ENCODE measurements at places on chromosomes 3 and 15.

- DNase-seq = no peak
Observed at GRCh38 chr3:144444061-144444460, 472.4 kb downstream of the DIPK2A start.

DNA sequence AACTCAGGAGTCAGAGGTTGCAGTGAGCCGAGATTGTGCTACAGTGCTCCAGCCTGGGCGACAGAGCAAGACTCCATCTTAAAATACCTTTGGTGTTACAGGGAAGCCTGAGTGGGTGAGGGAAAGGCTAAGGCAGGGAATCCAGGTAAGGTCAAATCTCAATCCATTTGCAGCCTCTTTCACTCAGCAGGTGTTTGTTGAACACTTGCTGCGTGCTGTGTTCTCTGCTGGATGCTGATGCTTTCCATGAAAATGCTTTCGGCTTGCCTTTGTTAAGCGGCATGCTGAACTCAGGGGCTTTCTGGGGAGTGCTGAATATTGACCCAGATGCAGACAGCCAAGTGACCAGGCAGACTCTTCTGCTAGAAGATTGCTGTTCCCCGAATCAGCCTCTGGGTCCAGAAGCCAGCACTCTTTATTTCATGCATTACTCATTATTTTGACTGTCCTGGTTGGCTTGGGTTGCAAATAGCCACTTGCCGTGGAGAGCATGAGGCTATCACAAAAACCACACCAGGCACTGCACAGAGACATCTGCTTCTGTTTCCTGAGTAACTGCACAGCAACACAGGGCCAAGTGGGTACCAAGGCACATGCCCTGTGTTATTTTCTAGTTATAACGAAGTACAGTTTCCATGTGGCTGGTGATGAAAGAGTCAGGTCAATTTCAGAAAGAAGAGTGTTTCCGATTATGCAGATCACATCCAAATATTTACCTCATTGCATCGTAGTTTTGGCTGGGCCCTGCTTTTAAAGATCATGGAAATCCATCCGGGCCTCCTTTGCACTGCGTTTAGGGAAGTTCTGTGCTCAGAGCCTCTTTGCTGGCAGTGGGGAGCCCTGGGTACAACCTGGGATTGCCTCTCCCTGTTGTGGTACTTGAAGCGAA is 88.6 kb downstream of the THSD4 start:
- DNase-seq = peak; percentile 45

DNA sequence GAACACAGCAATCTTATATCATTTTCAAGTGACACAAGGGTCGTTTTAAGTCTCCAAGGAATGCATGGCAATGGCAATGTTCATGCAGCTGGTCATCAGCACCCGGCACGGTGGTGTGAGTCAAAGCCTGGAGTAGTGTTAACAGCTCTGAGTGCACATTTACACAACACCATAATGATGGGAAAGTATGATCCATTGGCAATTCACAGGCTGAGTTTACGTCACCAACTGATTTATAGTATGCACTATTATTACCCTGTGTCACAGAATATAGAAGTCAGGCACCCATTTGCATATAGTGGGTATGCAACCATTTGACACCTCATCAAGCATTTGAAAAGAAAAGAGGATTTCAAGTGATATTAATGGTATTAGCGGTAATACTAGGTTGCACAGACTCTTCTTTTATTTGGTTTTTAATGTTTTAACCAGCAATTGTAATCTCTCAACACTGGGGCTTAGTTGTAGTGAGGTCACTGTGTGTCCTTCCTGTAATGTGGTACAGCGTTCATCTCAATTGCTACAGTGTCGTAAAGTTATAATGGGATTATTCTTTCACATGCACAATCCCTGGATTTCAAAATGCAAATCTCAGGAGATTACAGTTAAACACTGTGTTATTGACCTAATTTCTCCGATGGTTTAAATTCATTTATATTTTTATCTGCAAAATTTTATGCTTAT is 113.8 kb downstream of the C3orf38 start:
- DNase-seq = no peak

DNA sequence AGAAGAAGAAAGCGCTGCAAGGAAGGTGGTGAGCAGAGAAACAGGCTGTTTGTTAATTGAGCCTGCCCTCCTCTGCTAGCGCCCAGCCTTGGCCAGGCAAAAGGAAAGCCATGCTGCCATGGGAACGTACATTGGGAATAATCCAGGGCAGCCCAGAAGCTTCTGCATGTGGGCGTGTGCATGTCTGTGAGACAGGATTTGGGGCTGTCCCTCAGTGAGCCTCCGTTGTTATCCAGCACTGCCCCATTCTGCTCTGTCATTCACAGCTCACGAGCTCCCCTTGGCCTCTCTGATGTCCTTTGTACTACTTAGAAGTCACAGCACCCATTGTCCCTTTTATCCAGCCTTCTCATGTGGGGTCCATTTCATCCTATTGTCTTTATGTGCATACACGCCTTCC is 239.1 kb upstream of the ROPN1 start:
- no peak for DNase-seq

DNA sequence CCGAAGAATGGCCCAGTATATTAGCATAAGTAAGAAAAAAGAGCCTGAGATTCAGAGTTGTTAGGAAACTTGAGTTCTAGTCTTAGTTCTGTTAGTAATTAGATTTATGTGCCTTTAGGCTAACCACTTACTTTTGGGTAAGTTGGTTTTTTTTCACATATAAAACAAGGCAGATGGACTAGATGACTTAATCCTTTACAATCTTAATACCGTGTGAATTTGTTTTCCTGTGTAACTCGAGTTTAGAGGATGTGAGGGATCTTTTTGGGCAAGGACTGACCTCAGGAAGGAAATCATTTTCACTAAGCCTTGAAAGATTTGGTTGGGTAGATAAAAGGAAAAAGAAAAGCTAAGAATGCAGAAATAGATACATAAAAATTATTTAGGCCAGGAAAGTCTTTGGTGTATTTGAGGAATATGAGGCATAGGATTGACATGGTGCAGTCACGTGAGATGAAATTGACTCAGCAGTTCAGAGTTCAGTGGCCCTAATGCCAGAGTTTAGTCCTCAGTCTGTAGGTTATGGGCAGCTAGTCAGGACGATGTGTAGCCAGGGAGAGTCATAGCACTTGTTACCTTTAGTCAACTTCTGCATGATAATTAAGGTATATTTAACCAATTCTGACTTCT is 34.6 kb downstream of the PAK2 start:
- no peak for DNase-seq

DNA sequence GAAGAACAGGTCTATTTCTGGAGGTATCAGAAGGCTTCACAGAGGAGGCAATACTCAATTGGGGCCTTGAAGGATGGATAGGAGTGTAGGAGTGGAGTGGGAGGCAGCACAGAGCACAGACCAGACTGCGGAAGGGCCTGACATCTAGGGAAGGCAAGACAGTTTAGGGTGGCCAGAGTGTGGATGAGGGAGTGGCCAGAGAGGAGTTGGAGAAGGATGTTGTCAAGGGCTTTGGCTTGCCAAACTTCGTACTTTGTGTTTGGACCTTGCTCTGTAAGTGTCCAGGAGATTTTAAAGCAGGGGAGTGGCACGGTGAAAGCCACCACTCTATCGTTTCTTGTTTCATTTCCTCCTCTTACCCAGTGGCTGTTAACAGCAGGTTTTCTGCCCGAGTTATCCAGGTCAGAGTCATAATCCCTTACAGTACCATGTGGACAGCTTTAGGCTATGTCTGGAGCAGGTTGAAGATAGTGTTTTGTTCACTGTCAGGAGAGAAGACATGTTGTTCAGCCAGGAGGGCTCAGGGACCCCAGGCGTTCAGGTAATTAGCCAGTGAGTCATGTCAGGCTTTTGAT is 12.3 kb downstream of the SMAD3 start:
- DNase-seq = no peak

DNA sequence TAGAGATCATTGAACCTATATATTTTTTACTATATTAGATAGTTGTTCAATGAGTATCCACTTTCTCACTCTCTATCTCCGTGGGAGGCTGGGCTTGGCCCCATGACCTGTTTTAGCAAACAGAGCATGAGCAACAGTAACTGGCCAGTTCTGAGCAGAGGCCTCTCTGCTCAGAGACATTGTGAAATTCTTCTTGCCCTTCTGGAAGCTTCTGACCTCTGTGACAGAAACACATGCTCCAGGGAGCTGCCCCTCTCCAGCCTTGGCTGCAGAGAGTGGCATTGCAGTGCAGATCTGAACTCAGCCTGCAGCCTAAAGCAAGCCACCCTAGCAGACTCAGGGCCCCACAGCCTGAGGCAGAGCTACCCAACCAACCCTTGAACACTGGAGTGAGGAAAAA is 20.5 kb downstream of the FAM240A start:
- no peak for DNase-seq

DNA sequence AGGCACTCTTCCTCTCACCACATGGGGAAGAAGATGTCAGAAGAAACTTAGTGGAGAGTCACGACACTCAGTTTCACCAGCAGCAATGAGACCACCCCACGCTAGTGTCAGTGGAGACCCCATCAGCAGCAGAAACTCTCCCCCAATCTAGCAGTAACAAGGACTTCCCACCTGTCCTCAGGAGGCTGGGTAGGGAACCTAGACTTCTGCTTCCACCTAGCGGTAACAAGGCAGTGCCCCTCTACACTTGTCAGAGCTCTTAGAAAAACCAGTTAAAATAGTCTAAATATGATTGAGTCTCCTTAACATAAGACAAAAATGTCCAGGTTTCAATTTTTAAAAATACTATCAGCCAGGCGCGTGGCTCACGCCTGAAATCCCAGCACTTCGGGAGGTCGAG is 57.3 kb downstream of the TRAT1 start:
- DNase-seq = no peak

- DNase-seq = peak; percentile 93
Observed at GRCh38 chr15:20340331-20340811, 201.2 kb downstream of the GOLGA6L6 start.

- DNase-seq = no peak
Observed at GRCh38 chr3:61531528-61531927, 29.8 kb upstream of the PTPRG start.

GRCh38 chr3:10485380-10485779 is 20.0 kb downstream of the ATP2B2 start:
- no peak for DNase-seq

- DNase-seq = no peak
Observed at GRCh38 chr3:40128166-40128565, 181.3 kb upstream of the EIF1B start.

- DNase-seq = no peak
Observed at GRCh38 chr15:77034695-77035489, 36.0 kb downstream of the TSPAN3 start.

DNA sequence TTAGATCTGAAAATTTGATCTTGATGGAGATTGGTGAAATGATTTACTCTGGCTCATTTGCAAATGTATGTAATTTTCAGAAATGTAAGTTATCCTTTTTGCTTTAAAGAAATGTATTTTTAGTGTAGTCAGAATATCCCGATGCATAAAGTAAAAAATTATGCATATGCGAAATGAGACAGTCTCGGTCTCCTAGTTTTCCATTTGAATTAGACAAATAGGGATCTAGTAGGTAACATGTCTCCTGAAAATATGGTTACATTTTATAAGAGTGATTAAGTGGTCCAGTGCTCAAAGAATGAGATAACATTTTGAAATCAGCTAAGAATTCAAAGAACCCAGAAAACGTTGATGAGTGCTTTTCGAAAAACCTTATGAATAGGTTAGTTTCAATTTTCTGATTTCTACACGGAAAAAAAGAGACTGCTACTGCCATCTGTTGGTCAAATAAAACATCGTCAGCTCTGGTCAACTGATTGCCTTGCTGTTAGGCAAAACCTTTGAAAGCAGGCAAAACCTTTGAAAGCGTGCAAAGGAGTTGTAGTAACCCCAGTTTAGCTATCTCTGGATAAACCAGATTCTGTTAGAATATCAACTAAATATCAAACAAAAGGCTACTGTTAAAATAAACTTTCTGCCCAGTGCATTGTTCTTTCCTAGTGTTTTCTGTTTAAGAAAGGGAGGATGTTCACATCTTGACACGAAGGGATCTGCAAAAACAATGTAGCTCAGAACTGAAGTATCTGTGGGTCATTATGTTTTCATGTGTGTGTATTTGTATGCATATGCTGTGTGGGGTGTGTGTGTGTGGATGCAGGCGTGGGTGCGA is 59.3 kb upstream of the CHMP2B start:
- DNase-seq = peak; percentile 25

DNA sequence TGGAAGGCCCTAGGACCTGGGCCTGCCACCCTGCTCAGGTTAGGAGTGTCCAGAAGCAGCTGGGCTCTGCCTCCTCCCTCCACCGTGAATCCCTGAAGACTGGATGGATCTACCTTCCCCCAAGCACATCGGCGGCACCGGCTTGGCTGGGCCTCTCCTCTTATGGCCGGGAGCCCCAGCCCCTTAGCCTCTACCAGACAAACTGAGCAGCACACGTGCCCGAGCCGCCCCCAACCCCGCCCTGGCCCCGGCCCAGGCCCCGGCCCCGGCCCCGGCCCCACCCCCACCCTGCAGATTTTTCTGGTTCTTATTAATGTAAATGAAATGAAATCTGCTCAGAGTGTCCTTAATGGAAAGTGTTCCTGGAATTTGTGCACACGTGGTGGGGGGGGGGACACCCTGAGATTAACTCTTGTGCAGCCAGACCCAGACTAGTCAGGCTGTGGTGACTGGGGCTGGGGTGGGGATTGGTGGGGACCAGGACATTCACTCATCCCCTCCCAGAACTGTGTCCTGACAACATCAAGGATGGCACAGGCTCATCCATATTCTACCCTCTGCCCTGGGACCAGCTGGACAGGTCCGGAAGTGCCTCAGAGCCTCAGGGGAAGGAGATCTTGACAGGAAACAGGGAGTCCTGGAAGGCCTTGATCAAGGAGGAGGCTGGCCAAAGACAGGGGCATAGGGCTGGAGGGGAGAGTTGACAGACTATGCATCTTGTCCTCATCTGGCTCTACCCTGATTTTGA is 30.9 kb upstream of the SEMA3F start:
- no peak for DNase-seq

DNA sequence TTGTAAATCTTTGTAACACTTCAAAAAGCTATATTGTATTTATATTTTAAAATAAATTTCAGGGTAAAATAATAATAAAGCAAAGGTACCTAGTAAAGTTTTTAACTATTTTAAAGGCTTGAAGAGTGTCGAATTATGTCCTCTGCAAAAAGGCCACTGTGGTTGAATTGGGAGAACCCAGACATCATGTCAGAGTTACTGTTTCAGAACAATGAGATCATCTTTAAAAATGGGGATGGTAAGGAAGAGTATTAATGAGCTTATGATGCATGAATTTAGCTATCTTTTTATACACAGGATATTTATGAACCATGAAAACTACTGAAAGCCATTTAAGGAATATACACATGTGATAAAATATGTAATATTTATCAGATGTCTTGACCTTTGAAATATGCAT is 26.3 kb downstream of the KCNMB3 start:
- DNase-seq = no peak

GRCh38 chr15:77548589-77549557 is 83.8 kb downstream of the LINGO1 start:
- no peak for DNase-seq

GRCh38 chr3:39095778-39096177 is 11.6 kb downstream of the GORASP1 start:
- no peak for DNase-seq

GRCh38 chr15:99504823-99505551 is 60.8 kb upstream of the MEF2A start:
- DNase-seq = peak; percentile 9

GRCh38 chr3:31449318-31449717 is 83.4 kb upstream of the STT3B start:
- no peak for DNase-seq

All from lower leg skin (tissue), 4 donors.